ENCODE measurements at places on chromosomes 6 and 20.

- DNase-seq: peak; percentile 43
These were observed 1.0 kb downstream of the MRPS26 start for GRCh38 chr20:3046677-3047462.

DNA sequence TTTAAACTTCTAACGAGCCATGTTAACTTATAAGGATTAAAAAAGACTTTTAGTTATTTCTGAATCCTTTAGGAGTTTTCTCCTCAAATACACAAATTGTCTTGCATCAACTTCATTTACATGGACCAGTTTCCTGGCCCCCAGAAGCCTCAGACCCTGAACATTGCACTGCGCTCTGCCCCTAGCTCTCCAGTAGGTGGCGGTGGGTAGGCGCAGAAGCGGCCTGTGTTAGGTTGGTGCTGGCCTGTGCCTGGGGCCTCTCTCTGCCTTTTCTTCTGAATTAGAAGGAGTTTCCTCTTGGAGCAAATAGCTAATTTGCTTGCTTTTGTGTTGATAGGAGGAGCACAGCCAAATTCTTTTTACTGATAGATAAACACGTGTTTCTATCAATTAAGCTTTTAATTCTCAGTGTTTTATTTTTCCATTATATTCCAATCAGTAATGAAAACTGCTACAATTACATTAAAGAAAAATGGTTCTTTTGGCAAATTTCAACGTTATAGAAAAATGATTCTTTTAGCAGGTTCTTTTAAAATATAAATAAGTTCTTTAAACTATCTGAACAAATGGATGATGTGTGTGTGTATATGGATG is 44.4 kb downstream of the DTD1 start:
- no peak for DNase-seq

GRCh38 chr6:19035461-19036195 is 648.5 kb downstream of the RNF144B start:
- DNase-seq: no peak

- peak; percentile 80 for DNase-seq
These were observed 7.2 kb downstream of the HLA-DMB start for GRCh38 chr6:32933661-32934085.

GRCh38 chr20:7500231-7500663 is 440.0 kb downstream of the HAO1 start:
- no peak for DNase-seq

DNA sequence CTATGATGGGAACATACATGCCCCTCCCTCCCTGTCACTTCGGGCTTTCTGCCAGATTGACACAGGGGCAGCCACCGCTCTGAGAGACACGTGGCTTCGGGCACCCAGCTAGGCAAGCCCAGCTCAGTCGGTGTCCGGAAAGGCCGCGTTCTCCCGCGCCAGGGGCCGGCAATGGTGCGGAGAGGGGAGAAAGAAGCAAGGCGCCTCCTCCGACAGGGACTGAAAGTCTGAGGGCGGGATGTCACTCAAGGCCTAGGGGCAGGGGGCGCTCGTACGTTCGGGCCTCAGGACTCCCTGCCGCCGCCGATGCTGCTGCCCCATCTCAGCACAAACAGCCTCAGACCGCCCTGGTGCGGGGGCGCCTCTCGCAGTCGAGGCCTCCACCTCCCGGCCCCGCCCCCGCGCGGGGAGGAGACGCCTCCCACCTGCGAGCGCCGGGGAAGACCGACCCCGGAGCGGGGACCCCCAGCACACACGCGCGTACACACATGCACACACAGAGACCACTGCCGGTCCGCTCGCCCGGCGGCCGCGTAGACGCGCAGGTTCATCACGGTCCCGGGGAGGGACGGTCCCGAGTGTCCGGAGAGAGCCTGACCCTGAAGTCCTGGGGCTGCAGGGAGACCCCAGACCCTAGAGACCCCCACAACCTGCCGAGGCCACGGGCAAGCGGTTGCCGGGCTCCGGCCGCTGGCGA is 1.9 kb downstream of the GRM4 start:
- no peak for DNase-seq

DNA sequence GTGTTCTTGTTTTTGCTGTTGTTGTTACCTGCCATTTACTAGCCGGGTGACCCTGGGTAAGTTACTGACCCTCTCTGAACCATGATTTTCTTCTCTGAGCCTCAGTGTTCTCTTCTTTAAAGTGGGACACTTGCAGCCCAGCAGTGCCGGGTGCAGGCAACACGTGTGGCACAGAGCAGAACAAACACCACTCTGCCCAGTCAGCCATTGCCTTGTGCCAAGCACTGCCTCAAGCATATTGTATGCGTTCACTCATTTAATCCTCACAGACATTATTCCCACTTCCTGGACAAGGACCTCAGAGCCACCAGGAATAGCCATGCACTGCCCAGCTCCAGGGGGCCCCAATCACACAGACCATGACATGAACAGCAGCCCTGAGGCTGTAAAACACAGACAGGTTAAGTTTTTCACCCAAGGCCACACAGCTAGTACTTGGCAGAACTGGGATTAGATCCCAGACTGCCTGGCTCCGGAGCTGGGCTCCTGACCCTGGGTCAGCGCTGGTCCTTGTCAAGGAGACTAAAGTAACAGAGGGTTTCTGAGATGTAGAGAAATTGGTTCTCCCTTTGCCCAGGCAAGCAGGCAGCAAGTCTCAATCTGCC is 74.0 kb upstream of the PTPN1 start:
- no peak for DNase-seq

- DNase-seq: no peak
These were observed 23.8 kb upstream of the CHMP4B start for GRCh38 chr20:33787253-33787891.

DNA sequence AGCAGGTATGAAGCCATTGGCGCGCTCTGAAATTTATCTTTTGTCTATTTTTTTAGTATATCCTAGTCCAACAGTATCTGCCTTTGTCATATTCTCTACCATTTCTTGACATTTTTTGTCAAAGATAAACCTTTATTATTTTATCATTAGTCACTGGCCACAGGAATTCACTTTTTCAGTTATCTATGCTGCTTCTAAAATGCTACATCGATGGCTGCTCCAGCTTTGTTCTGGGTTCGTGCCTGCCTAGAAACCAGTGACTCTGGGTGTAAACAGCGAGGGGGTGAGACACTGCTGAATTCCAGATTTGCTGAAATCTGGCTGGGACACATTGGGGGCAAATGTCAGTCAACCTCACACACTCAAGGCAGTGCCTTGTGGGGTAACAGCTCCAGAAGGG is 193.4 kb downstream of the CDC5L start:
- DNase-seq: no peak

DNA sequence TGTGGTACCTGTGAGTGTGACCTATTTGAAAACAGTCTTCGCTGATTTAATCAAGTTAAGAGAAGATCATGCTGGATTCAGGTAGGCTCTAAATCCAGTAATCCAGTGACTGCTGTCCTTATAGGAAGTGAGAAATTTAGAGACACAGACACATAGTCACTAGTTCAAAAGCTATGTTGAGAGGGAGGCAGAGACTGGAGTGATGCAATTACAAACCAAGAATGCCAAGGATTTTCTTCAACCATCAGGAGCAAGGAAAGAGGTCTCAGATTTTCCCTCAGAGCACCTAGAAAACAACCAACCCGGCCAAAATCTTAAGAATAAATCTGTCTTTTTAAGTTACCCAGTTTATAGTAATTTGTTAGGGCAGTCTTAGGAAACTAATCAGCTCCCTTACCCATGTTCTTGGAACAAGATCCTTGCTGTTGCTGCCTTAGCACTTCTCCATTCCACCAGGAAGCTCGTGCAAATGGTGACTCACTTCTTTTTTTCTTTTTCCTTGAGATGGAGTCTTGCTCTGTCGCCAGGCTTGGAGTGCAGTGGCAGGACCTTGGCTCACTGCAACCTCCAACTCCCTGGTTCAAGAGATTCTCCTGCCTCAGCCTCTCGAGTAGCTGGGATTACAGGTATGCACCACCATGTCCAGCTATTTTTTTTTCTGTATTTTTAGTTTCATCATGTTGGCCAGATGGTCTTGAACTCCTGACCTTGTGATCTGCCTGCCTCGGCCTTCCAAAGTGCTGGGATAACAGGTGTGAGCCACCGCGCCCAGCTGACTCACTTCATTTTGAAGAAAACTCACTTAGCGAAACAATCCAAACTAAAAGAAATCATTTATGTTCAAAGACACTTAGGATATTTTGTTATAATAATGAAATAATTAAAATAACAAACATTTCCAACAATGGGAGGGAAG is 34.4 kb upstream of the ZNF184 start:
- DNase-seq: no peak

- no peak for DNase-seq
These were observed 301.3 kb upstream of the JARID2 start for GRCh38 chr6:14944593-14944992.

Data from mucosa of descending colon (tissue), 3 donors.